Fibroblast of skin of left biceps (primary cell): ENCODE measurements at places on chromosomes 13 and 19.

DNA sequence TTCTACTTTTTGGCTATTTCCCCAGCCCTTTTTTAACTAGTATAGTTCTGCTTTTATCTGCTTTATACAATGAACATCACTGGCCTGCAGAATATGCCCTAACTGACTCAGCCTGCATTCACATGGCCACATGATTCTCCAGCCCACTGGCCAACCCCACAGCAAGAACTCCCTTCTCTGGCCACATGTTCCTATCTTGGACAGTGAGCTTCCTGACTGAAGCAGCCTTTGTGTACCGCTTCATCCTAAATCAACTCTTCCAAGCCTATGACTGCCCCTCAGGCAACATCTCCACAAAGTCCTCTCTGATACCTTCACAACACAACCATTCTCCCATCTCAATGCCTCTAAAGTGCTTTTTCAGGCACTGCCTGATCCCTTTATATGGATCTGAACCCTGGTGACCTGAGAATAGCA, 214.1 kb downstream of the COL4A1 start:
- DNase-seq: no peak

GRCh38 chr13:48838193-48838973, 137.3 kb upstream of the FNDC3A start:
- DNase-seq: no peak

- DNase-seq: no peak
Observed at GRCh38 chr19:55258476-55258827, 365 bp downstream of the PPP6R1 start.

- DNase-seq: no peak
Observed at GRCh38 chr19:32812571-32812970, 57.0 kb downstream of the SLC7A9 start.

DNA sequence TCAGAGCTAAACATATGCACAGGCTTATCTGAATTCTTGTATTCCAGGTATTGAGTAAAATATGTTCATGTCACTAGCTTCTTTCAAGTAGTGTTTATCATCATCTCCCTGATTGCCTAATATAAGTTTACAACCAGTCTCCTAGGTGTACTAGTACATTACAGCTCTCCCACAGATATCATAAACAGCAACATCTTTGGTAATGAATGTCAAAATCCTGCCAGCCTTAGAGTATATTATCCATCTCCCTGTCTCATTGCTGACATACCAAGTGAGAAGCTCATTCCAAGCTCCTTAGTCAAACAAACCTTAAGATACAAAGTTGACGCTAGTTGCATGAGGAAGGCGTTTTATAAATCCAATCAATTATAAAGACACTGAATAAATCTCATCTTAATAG, 689.1 kb upstream of the GPC6 start:
- DNase-seq: no peak

DNA sequence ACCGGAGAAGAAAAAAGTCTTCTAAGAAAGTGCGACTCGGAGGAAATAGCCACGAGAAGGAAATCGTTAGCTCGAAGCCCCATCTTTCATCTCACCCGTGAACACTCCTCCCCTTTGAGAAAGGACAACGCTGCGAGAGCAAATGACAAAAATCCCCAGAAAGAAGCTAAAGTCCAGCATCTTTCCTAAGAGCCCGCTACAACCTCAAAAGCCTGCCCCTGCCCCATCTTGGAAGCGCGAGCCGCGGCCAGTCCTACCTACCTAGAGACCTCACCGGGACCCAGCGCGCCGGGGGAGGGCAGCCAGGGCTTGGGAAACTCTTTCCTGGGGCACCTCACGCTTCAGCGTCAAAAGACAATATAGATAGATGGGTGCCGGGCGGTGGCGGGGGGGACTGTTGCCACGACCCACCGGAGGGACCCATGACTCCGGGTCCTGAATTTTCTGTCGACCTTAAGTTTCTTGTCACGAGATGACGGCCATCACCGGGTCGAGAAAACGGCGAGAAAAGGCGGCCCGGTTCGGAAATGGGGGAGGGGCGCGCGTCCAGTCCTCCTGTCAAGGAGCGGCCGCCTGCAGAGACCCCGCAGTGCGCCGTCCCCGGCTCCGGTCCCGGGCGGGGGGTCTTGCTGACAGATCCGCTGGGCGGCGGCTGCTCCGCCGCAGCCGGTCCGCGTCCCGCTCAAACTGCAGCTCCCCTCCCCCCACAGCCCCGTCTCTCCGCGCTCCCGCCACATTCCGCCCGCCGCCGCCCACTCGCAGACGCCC, 65.9 kb downstream of the KCNRG start:
- DNase-seq: no peak

DNA sequence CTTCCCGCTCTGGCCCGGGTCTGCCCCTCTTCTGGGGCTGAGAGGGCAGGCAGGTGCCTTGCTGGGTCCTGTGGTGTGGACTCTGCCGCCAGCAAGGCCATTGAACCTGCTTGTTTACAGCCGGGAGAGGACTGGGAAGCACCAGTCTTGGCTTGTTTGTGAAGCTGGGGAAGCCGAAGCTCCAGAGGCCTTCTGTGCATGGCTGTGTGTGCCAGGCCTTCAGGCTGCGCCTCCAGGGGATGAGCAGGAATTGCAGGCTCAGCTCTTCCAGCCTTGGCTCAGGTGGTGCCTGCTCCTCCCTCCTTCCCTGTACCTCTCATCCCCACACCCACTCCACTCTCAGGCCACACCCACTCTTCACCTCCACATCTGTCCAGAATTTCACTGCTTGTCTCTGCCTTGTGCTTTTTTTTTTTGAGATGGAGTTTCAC, 17.5 kb downstream of the NDUFB7 start:
- DNase-seq: no peak

DNA sequence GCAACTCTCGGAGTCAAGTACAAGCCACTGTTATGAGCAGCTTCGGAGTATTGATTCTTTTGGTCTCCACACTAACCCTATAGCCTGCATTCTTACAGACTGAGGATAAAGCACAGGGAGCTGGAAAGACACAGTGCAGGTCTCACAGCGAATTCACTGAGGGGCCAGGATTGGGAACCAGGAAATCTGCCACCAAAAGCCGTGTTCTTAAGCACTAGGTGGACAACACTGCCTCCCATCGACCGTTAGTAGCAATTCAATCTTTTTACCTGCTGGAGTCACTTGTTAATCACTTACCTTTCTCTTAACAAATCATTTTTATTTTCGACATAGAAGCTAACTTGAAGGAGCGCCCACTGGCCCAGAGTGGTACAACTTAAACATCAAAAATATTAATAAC, 6.3 kb downstream of the PMIS2 start:
- DNase-seq: no peak

DNA sequence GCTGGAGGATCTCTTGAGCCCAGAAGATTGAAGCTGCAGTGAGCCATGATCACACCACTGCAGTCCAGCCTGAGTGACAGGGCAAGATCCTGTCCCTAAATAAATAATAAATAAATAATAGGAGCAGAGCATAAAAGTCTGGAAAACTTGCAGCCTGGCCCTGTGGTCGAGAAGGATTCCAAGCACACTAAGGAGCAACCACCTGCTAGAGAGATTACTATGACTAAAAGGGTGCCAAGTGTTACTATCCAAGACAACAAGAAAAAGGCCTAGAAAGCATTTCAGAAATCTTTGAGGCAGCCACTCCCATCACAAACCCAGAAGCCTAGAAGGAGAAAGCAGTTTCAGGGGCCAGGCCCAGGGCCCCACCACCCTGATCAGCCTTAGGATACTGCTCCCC, 46.1 kb downstream of the LHFPL6 start:
- DNase-seq: no peak

- no peak for DNase-seq
Observed at GRCh38 chr19:38317104-38317612, 1.4 kb upstream of the YIF1B start.

GRCh38 chr13:29464105-29464679, 131.3 kb downstream of the SLC7A1 start:
- DNase-seq: no peak

- no peak for DNase-seq
Observed at GRCh38 chr19:4909156-4909896, at the start of gene UHRF1. UHRF1 (plus strand) TSS chr19:4909501; CDS start chr19:4910886, 1,385 bp downstream.

DNA sequence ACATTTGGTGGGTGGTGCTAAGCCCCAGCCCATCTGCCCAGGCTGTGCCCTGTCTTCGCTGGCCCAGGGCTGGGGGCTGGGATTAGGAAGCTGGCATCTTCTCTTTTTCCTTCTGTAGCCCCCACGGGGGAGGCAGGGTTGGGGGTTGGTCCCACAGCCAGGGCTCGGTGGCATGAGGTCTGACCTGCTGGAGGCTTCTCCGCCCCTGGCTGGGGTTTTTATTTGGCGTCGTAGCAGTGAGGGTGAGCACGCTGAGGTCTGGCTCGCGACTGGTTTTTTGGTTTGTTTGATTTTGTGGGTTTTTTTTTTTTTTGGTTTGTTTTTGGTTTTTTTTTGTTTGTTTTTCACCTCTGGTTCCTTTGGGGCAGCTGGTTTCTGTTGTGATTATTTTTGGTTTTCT, 14.7 kb downstream of the ZNF574 start:
- no peak for DNase-seq

GRCh38 chr19:12838182-12838885, at the start of gene MAST1:
MAST1 (plus strand) TSS chr19:12838515; CDS start chr19:12838573, 58 bp downstream.
- no peak for DNase-seq

- no peak for DNase-seq
Observed at GRCh38 chr13:110453797-110454196, 107.7 kb downstream of the RAB20 start.

- no peak for DNase-seq
Observed at GRCh38 chr19:13835791-13836723, 40.8 kb downstream of the ZSWIM4 start.

DNA sequence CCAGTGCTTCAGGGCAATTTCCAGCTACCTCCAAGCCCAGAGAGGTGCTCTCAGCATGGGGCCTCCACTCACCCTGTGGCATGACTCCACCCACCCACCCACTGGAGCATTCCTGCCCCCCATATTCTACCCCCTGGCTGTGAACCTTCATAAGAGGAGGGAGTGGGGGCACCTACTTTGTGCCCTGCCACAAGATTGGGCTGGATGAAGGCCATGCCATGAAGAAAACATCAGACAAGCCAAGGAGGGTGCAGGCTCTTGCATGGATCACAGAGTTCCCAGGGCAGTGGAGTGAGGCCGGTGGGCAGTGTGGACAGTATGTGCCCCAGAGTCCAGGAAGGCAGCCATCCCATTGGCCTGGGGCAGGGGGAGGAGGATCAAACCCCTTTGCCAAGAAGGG, 97.8 kb downstream of the UQCRFS1 start:
- no peak for DNase-seq

DNA sequence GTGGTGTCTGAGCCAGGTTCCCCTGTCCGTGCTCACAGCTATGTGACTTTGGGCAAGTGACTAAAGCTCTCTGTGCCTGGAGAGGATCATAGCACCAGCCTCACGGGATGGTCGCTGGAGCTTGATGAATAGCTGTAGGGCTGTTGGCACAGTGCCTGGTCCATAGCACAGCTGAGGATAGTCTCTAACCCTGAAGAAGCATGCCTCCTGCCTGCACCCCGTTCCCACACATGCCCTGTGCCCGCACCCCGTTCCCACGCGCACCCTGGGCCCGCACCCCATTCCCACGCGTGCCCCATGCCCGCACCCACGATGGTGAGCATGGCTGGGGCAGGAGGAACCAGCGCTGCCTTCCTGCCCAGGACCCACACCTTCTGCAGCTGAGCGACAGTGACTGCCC, 63.7 kb upstream of the F7 start:
- DNase-seq: no peak

GRCh38 chr19:39402346-39403300, 4.0 kb upstream of the ZFP36 start:
- DNase-seq: peak; percentile 73

DNA sequence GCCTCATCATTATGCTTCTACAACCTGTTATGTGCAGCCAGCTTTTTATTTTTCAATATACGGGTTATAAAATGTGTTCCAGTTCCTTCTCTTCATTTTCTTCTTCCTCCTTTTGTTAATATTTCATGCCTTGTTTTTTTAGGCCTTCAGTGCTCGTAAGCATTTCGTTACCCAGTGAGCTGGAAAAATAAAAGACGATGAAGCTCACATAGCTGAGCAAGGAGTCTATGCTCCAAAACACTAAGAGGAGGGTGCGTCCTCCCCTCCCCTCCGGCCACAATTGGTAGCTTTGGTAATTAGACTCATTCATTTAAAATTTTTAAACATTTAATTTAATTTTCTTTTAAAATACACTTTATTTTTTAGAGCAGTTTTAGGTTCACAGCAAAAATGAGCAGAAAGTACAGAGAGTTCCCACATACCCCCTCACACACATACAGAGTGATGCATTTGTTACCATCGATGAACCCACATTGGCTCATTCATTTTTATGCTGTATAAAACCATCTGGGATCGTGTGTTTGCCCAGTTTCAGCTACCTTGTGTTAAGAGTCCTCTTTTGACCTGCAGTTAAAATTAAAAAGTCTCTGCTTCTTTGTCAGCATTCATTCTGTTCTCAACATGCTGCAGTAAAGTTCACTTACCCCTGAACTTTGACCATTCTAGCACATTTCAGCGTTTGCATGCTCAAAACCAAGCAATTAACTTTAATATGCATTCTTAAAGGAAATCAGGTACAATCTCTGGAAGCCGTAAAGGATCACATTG, 223.9 kb downstream of the LACC1 start:
- no peak for DNase-seq

DNA sequence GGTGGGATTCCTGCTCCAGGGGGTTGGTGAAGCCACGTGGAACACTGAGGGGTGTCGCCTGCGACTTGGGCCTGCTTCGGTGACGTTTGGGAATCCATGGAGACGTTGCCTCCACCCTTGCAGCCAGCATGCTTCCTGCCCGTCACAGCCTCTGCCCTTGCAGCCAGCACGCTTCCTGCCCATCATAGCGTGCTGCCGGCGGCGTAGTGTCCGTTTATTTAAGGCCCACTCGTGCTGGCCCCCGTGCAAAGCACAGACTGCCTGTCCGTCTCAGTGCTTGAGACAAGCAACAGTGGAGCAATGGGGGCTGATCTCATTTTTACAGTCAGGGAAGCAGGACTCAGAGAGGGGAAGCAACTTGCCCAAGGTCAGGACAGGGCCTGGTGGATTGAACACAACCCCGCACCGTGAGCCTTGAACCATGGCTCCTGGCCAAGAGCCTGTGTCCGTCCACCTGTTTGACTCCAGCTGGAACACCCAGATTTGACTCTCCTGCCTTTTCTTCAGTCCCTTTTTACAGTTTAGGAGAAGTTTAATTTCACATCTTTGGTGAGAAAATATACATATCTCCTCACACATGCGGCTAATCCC, 149.6 kb downstream of the TEX29 start:
- DNase-seq: no peak

DNA sequence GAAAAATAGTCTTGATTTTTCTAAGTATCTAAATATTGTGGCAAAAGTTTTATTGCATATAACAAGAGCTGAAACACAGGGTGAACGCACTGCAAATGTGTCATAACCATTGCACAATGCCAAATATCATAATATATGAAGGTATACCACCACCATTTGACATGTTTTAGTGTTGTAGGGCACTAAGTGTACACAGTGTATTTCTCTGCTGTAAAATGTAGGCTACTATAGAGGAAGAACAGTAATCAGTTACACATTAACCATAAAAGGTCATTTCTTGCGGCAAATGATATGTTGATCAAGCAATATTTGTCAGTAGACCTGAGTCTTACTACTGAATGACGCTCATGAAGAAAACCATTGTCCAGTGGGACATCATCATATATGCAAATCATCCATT, 18.3 kb upstream of the KLF5 start:
- DNase-seq: no peak
